ENCODE measurements at places on chromosomes 6 and 20.
A peak's percentile ranks its signal among the peaks of the same experiment; 100 is the strongest.

GRCh38 chr6:72328775-72329174 is 293.1 kb upstream of the KCNQ5 start:
- DNase-seq, result no peak

GRCh38 chr6:107565165-107565723 is 75.3 kb downstream of the SOBP start:
- no peak for DNase-seq

DNA sequence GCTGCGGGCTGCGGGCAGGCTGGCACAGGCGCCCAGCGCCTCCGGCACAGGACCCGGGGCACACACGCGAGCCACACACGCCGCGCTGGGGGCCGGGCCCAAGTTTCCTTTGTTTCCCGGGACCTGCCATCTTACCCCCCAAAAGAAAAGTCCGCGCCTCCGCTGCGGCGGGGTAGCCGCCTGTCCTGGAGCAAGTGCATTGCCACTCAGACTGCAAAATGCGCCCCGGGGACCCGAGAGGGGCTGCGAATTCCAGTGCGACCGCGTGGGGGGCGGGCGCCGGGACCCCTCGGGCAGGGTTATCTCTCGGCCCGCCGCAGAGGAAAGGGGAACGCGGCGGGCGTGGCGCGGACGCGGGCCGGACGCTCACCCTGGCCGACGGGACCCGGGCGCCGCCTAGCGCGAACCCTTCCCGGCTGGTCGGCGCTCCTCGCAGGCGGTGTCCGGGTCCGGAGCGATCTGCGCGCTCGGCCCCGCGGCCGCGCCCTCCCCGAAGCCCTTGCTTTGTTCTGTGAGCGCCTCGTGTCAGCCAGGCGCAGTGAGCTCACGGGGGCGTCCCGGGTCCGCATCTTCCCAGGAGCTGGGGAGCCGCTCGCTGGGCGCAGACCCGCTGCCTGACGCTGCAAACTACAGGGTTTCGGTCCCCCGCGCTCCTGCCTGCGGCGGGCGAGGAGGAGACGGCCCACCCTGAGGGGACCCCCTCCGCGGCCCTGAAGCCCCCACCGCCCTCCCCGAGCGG is 639 bp upstream of the CD24 start:
- no peak for DNase-seq

DNA sequence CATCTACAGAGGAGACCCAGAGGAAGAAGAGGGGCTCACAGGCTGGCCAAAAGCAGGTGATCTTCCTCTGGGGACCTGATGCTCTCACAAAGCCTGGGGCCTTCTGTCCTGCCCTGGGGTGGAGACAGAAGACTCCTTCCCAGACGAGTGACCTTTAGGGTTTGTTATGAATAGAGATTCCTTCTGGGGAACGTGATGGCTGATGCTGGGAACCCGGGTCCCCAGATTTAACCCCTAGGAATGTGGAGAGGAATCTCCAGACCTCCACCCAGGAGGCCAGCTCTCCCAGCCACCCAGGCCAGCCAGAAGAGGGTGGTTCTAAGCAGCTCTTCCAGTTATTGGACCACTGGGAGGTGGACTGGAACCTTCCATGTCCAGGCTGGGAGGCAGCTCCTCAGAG is 16.8 kb upstream of the CCN5 start:
- no peak for DNase-seq

GRCh38 chr6:87968435-87969278 is 79.0 kb upstream of the SPACA1 start:
- no peak for DNase-seq

DNA sequence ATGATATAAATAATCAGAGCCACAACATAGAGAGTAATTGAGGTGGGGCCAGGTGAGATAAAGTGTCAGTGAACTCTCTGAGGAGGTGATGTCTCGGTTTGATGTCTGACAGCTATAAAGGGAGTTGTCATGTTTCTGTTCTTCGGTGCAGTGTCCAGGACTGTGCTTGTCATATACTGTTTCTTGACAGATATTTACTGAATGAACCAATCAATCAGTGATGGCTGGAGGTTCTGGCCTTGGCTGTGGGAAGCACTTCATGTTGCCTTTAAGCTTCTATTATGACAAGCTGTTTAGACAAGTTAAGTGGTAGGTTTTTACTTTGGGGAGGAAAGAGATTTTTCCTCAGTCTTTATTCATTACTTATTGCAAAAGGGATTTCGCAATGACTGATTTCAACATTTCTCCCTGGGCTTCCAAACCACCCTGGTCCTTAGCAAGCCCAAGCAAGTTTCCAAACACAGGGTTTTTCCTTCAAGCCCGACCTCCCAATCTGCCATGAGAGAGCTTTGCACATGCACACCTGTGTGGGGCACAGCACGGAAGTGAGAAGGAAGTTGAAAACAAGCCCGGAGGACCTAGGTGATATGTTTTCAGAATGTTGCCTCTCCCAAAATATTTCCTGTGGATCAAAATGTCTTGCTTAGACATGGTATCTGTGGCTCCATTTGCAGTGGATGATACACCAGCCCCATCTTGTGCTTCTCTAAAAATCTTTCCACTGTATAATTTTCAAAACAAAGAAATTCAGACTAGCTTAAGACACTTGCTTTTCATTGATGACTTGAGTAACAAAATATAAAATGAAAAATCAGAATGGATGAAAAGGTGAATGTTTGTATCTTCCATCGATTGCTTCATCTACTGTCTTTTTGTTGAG is 567.3 kb upstream of the BTBD3 start:
- DNase-seq, result peak; percentile 91

DNA sequence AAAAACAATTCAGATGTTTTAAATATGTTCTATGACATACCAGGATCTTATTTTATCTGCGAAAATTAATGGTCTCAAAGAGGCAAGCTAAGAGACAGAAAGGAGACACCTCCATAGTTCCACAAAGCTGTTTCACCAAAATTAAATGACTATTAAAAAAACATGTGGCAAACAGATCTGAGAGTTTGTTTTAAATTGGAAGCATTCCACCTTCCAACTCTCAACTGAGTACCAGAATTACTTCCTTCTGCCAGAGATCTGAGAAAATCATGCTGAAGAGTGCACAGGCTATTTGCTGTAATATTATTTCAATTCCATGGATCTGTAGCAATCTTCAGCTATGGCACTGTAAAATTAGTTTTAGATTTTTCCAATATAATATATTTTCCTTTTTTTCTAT is 669.5 kb upstream of the MARCKS start:
- no peak for DNase-seq

DNA sequence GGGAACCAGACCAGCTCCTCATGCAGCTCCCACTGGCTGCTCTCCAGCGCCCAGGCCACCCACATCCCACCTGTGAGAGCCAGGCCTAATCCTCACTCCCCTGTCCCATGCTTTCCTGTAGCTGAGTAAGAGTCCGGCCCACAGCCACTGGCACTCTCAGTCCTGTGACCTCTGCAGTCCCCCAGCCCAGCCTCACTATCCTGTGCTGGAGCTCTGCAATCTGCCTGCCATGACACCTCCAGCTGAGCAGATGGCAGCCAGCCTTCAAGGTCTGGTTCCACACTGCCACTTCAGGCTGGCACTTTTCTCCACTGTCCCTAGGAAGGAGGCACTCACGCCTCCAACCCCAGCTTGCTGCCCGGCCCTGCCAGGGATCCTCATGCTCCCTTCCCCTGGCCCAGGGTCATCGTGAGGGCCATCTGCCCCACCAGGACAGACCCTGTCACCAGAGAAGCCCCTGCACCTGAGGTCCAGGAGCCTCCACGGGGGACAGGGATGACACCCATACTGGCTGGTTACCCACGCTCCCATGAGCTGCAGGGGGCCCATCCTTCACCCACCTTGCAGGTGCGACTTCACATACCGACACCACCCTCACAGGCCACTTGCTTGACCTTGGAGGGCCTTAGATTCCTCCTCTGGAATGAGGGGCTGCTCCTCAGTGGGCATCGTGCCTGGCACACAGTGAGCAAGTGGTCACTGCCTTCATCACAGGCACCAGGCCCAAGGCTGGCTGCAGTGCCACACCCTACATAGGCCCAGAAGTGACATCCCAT is 100.1 kb downstream of the ASXL1 start:
- DNase-seq, result no peak

GRCh38 chr20:44730441-44730840 is 15.2 kb upstream of the KCNK15 start:
- no peak for DNase-seq

GRCh38 chr20:38790200-38791053 is 15.1 kb upstream of the PPP1R16B start:
- no peak for DNase-seq

GRCh38 chr20:258963-259362 is 1.4 kb downstream of the DEFB132 start:
- DNase-seq, result no peak
